GM12878 (cell line): ENCODE measurements at places on chromosomes 12 and 14.

DNA sequence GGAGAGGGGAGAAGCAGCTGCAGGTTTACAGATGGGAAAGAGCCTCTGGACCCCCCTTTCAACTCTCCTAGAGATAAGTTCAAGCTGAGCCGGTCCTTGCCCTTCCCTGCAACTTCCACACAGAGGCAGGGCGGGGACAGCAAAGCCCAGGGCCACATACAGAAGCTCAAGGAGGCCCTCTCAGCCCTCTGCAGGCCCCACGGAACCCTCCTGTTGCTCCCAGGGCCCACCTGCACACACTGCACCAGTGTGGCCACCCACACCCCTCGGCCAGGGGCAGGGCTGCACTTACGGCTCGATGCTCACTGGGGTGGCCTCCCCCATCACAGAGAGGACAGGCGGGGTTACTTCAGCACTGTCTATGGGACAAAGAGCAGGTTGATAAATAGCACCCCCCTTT is 13.0 kb upstream of the PNMA1 start:
- DNase-seq = no peak

DNA sequence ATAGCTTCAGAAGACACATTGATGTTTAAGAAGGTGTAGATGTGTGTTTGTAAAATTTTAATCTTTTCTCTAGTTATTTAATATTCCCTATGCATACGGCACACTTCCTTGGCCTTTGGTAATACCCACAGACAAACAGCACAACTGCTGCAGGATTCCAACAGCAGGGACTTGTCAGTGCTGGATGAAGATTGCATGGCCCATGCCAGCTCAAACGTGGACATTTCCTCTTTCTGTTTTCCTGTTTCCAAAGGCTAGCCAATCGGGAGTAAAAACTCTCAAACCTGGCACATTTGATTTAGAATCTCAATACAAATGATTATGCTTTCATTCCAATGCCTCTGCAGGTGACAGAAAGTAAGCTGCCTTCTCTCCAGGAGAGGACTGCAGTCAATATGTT is 22.5 kb upstream of the PDE3A start:
- no peak for DNase-seq

GRCh38 chr12:95804291-95804690 is 13.7 kb upstream of the NTN4 start:
- DNase-seq = no peak

DNA sequence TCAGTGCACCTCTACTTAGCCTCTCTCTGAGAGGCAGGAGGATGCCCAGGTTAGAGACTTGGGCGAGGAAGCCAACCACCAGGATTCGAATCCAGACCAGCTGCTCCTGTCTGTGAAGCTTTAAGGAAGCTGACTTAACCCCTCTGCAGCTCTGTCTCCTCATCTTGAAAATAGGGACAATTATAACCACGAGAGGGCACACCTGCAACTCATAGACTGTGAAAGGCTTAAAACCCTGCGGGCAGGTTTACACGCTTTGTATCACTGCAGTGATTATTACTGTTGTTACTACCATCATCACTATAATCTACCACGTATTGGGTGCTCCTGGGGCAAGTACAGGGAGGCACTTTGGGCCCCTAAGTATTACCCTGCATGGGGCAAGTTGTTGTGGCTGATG is 379.8 kb downstream of the VRK1 start:
- no peak for DNase-seq

DNA sequence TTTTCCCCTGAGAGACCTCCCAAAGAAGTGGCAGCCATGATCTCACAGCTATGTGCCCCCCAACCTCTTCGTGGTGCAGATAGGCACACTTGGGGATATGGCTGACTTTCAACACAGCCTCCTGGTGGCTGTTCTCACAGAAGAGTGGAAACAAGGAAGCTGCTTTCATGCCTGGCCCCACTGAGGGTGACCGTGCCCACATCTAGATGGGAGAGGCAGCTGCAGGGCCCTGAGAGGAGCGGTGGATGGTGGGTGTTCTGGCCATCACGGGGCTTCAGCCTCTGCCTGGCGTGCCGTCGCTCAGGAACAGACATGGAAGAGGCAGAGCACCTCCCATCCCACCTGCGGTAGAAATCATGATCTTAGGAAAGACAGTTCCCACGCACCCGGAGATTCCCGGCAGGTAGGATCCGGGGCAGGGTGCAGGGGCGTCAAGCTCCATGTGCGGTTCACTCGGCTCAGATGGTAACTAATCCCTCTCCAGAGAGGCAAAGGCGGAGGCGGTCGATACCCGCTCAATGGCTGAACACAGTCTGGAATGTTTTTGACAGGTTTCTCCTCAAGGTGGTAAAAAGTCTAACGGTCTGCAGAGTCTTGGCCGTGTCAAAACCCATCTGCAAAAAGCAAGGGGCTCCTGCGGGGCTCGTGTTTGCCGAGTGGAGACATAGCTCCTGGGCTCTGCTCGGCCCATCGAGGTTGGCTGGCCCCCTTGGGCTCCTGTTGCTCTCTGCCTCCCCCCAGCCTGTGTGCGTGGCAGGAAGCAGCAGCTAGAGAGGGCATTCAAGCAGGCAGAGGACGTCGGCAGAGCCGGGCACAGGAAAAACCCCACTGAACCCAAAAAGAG is 225.2 kb upstream of the RTL1 start:
- DNase-seq = no peak

DNA sequence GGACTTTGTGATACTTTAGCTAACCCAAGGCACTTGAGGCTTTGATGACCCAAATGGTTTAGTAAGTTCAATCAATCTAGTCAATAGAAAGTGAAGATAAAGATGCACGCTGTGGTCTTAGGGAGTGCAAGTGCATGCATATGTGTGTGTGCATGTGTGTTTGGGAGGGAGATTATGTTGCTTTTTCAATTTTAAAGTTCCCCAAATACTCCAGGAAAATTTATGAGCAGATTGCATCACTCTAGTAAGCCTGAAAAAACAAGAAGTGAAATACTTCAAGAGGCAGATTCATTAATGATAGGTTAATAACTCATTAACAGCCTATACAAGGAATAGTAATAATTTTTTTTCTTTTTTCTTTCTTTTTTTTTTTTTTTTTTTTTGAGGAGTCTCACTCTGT is 12.4 kb upstream of the SIX1 start:
- DNase-seq = no peak

- DNase-seq = no peak
Measured at GRCh38 chr12:116441292-116441691, 117.9 kb upstream of the MAP1LC3B2 start.

GRCh38 chr12:109174468-109174867 is 58.1 kb downstream of the ACACB start:
- DNase-seq = no peak

GRCh38 chr14:104094709-104095425 is 9.4 kb downstream of the ASPG start:
- no peak for DNase-seq

- no peak for DNase-seq
Measured at GRCh38 chr14:72699443-72699842, 194.5 kb downstream of the DPF3 start.

DNA sequence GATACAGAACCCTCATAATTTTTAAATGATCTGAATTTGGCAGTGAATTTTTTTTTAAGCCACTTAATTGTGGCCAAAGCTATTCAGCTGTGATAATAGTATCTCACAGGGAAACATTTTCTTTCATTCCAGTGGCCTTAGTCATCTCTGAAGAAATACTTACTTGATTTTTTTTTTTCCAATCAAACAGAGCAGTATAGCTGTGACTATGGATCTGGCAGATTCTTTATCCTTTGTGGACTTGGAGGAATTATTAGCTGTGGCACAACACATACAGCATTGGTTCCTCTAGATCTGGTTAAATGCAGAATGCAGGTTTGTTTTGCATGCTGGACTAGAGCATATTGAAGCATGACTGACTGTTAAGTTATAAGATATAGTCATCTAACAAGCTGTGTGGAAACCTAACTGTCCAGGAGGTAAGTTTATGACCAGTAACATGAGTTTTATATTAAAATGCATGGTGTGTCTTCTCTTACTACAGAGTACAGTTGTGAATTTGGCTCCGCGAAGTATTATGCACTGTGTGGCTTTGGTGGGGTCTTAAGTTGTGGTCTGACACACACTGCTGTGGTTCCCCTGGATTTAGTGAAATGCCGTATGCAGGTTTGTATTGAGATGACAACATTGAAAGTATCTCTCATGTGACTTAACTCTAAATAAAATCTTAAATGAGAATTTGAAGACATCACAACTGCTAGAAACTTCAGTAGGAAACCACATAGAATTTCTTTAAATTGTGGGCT is 1.9 kb downstream of the SLC25A3 start:
- no peak for DNase-seq

- DNase-seq = no peak
Measured at GRCh38 chr12:40794087-40794486, 101.8 kb downstream of the CNTN1 start.

- DNase-seq = no peak
Measured at GRCh38 chr12:6336889-6337853, 4.7 kb downstream of the TNFRSF1A start.

DNA sequence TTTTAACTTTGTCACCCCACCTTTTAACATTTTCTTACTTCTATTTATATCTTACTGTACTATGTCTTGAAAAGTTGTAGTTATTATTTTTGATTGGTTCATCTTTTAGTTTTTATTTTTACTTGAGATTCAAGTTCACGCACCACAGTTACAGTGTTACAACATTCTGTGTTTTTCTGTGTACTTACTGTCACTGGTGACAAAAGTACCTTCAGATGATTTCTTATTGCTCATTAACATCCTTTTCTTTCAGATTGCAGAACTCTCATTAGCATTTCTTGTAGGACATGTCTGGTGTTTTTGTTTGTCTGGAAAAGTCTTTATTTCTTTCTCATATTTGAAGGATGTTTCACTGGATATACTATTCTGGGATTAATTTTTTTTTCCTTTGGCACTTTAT is 289.9 kb downstream of the BCAT1 start:
- DNase-seq = no peak

- DNase-seq = no peak
Measured at GRCh38 chr12:111991946-111992345, 21.0 kb downstream of the TMEM116 start.
